ENCODE measurements at places on chromosomes 1 and 21. TPM values are rescaled to one million over a fixed set of nuclear protein-coding genes. Genes with fewer than 3 reads are reported as not detected.

BLACAT1 gene
- total RNA-seq, result 5.6 TPM

FCGR1A gene
- total RNA-seq, result not detected

GRCh38 chr1:3573500-3573899, 37.8 kb downstream of the MEGF6 start:
- H3K4me1 ChIP-seq, result no peaks in the 10 kb centered on the region
- no peak overlapping the region for H3K27ac ChIP-seq
- no peaks in the 10 kb centered on the region for H3K36me3 ChIP-seq
- no peaks in the 10 kb centered on the region for H3K27me3 ChIP-seq
- no peak for DNase-seq

PBXIP1 gene
- 29.6 TPM for total RNA-seq

CYYR1 gene
- 25.6 TPM for total RNA-seq

- no peak for DNase-seq
- H3K36me3 ChIP-seq, result no peaks in the 10 kb centered on the region
- peaks cover 13% of the 10 kb centered on the region for H3K27me3 ChIP-seq
- H3K4me3 ChIP-seq, result no peak overlapping the region
- no peak overlapping the region for H3K27ac ChIP-seq
Measured at GRCh38 chr1:230073371-230074035, 6.5 kb downstream of the GALNT2 start.

- H3K4me1 ChIP-seq, result peaks cover 26% of the 10 kb centered on the region
- H3K36me3 ChIP-seq, result no peaks in the 10 kb centered on the region
- no peak for DNase-seq
- no peaks in the 10 kb centered on the region for H3K27me3 ChIP-seq
Measured at GRCh38 chr1:167486090-167486824, 32.1 kb downstream of the CD247 start.

ASPM gene
- 65.4 TPM for total RNA-seq

DNA sequence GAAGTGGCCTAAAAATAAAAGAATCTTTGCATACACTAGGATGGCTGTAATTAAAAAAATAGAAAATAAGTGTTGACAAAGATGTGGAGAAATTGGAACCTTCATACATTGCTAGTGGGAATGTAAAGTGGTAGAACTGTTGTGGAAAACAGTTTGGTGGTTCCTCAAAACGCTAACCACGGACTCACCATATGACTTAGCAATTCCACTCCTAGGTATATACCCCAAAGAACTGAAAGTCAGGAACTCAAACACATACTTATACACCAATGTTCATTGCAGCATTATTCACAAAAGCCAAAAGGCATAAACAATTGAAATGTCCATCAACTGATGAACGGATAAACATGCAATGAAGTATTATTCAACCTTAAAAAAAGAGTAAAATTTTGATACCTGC, 10.8 kb upstream of the HMGCL start:
- no peaks in the 10 kb centered on the region for H3K4me1 ChIP-seq
- no peak overlapping the region for H3K4me3 ChIP-seq
- no peaks in the 10 kb centered on the region for H3K36me3 ChIP-seq
- peaks cover 10% of the 10 kb centered on the region for H3K27me3 ChIP-seq
- no peak for DNase-seq
- H3K27ac ChIP-seq, result no peak overlapping the region

GBP2 gene
- not detected for total RNA-seq

DNA sequence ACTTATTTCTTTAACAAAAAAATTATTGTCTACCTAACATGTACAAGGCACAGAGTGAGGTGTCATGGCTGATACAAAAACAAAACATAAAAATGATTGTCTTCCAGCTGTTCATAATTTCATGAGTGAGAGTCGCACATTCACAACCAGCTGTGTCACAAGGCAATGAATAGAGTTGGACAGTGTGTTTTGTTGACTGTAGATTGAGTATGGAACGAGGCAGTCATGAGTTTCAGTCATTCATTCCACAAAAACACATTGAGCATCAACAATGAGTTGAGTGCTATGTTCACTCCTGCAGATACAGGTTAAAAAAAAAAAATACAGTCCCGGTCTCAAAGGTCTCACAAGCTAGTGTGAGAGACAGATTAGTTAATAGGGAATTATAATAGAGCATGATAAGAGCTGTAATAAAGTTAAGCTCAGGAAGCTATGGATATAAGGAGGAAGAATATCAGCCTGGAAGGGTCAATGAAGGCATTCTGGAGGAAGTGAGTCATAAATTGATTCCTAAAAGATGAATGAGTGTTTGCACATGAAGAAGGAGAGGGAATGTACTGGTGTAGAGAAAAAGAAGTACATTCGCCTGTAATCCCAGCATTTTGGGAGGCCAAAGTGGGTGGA, 47.8 kb upstream of the ARHGAP29 start:
- H3K36me3 ChIP-seq, result no peaks in the 10 kb centered on the region
- H3K27me3 ChIP-seq, result no peaks in the 10 kb centered on the region
- no peak overlapping the region for H3K4me3 ChIP-seq
- no peak for DNase-seq
- no peak overlapping the region for H3K27ac ChIP-seq
- H3K4me1 ChIP-seq, result no peaks in the 10 kb centered on the region

DNA sequence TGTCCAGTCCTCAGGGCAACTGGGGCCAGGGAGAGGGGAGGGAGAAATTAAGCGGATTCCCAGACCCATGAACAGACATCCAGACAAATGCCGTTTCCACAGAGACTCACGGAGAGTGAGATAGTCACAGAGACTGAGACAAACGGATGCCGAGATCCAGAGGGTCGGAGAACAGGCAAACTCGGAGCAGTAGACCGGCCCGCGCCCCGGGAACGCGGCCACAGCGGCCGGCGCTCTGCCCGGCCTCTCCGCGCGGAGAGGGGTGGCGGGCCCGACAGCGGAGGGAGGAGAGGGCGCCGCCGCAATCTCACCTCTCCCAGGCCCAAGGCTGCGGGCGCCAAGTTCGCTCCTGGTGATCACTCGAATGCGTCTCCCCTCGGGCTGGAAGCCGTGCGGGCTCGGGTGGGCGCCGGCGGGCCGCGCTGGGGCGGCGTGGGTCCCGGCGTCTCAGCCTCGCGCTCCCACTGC, 831 bp upstream of the FOXD2 start:
- H3K36me3 ChIP-seq, result no peaks in the 10 kb centered on the region
- peaks cover 98% of the 10 kb centered on the region for H3K27me3 ChIP-seq
- H3K27ac ChIP-seq, result no peak overlapping the region
- peak overlapping the region; percentile 63 for H3K4me3 ChIP-seq
- DNase-seq, result peak; percentile 37
- H3K4me1 ChIP-seq, result peaks cover 32% of the 10 kb centered on the region

DNA sequence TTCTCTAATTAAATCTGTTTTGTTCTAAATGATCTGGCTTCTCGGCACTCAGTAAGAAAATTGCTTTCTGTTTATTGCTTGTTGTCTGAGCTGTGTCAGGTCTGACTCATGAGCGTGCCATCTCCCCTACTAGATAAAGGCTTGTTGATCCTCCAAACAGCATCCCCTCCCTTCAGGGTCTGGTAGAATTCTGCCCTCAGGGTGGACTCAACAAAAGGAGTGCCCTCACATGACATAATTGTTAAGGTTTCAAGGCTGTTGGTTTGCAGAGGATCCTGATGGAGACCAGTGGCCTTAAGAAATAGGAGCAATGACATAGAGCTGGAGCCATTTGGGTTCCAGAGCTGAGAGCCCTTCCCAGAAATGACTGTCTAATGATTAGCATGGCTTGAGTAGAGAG, 36.0 kb upstream of the ATP2B4 start:
- no peak for DNase-seq
- H3K36me3 ChIP-seq, result no peaks in the 10 kb centered on the region
- no peaks in the 10 kb centered on the region for H3K27me3 ChIP-seq
- peaks cover 5% of the 10 kb centered on the region for H3K4me1 ChIP-seq

DNA sequence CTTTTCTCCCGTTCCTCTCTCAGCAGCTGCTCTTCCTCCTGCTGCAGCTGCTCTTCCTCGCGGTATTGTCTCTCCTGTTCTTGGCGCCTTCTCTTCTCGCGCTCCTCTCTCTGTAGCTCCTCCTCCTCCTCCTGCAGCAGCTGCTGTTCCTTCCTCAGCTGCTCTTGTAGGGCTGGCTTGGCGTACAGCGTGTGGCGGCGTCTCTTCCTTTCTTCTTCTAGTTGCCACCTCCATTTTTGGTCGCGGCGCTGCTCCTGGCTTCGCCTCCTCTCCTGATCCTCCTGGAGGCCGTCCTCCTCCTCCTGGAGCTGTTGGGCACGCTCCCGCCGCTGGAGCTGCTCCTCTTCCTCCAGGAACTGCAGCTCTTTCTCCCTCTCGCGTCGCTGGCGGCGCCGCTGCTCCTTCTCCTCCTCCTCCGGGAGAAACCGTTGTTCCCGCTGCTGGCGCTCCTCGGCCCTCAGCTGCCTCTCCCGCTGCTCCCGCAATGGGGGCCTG, 4.8 kb downstream of the TCHH start:
- H3K4me1 ChIP-seq, result peaks cover 16% of the 10 kb centered on the region
- peak; percentile 64 for DNase-seq
- peaks cover 100% of the 10 kb centered on the region for H3K27me3 ChIP-seq

DNA sequence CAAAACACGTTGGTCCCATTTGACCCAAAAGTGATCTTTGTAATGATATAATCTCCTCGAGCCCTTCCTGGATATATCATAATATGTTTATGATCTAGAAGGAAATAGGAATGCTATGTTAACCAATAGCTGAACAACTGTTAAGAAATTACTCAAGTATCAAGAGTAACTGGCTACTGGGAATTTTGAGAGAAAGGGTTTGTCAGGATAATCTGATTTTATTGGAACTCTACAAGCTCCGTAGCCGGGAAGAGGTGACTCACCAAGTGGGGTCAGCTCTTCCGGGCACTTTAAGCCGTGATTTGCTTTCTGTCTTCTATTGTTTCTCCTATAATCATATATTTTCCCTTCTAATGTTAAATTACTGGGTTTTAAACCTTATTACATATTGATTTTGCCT, 250.5 kb upstream of the POGK start:
- H3K27ac ChIP-seq, result no peak overlapping the region
- no peaks in the 10 kb centered on the region for H3K27me3 ChIP-seq
- no peaks in the 10 kb centered on the region for H3K36me3 ChIP-seq
- H3K4me3 ChIP-seq, result no peak overlapping the region

DNA sequence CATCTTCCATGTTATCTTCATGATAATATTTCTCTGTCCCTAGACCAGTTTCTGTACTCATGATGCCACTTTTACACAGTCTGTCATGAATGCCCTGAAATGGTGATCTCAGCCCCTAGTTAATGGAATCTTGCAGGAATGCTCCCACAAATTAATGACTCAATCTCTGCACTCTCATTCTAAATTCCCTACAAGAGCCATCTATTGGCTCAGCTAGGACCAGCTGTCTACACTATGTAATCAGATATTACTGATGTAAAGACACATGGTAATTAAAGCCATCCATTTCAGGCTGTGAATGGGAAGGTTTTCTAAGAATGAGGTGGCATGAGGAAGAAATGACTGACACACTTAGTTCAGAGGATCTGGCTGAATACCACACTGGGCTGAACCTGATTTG, 199.1 kb upstream of the KCND3 start:
- no peaks in the 10 kb centered on the region for H3K4me1 ChIP-seq
- H3K27me3 ChIP-seq, result no peaks in the 10 kb centered on the region
- no peak for DNase-seq
- H3K27ac ChIP-seq, result no peak overlapping the region

DNA sequence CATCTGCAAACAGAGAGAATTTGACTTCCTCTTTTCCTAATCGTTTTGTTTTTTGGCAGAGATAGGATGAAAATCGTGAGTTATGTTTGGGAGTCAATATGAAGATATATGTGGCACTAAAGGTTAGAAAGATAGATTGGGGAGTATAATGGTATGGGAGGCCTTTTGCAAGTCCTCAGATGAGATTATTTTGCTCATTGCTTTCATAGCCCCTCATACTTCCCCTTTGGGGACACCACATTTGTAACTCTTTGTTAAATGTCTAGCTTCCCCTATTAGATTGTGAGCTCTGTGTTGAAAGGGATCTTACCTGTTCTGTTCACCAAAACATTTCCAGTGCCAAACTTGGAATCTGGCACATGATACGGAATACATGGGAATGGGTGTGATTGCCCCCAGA, 30.2 kb downstream of the RAVER2 start:
- no peak overlapping the region for H3K4me3 ChIP-seq
- 0 out of 2 replicates have a peak, but pooled peaks cover 5% of the 10 kb centered on the region for H3K36me3 ChIP-seq
- no peak overlapping the region for H3K27ac ChIP-seq
- DNase-seq, result no peak
- no peaks in the 10 kb centered on the region for H3K27me3 ChIP-seq
- no peaks in the 10 kb centered on the region for H3K4me1 ChIP-seq

AVPR1B gene
- total RNA-seq, result not detected

UCK2 gene
- 141 TPM for total RNA-seq

GRCh38 chr1:15756143-15757015, 2.2 kb upstream of the FBLIM1 start:
- H3K27ac ChIP-seq, result 0 out of 2 replicates have a peak overlapping the region, but pooled peaks have one; percentile 50
- H3K27me3 ChIP-seq, result no peaks in the 10 kb centered on the region
- H3K4me3 ChIP-seq, result peak overlapping the region; percentile 92
- H3K4me1 ChIP-seq, result peaks cover 38% of the 10 kb centered on the region

- H3K27me3 ChIP-seq, result no peaks in the 10 kb centered on the region
- no peak for DNase-seq
- no peaks in the 10 kb centered on the region for H3K36me3 ChIP-seq
- no peaks in the 10 kb centered on the region for H3K4me1 ChIP-seq
- H3K27ac ChIP-seq, result no peak overlapping the region
Measured at GRCh38 chr1:223887747-223888418, 42.1 kb upstream of the TP53BP2 start.

APCS gene
- not detected for total RNA-seq

DNA sequence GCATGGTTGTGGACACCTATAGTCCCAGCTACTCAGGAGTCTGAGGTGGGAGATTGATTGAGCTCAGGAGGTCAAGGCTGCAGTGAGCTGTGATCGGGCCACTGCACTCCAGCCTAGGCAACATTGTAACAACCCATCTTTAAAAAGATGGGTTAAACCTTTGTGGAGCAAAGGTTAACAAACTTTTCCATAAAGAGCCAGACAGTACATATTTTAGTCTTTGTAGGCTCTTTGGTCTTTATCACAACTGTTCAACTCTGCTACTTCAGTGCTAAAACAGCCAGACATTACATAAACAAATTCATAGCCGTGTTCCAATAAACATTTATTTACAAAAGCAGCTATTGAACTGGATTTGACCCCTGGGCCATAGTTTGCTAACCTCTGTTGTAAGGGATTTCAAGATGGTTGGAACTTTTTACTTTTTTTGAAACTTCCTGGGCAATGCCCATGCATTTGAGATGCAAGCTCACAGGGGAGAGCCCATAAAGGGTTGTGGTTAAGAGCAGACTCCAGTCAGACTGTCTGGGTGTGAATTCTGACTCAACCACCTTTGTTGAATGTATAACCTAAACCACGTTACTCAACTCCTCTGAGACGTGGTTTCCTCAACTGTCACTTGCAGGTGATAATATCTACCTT, 10.8 kb downstream of the INAVA start:
- no peaks in the 10 kb centered on the region for H3K27me3 ChIP-seq
- no peak overlapping the region for H3K27ac ChIP-seq
- peaks cover 19% of the 10 kb centered on the region for H3K36me3 ChIP-seq
- no peaks in the 10 kb centered on the region for H3K4me1 ChIP-seq

- H3K27me3 ChIP-seq, result no peaks in the 10 kb centered on the region
- no peak overlapping the region for H3K4me3 ChIP-seq
- H3K4me1 ChIP-seq, result no peaks in the 10 kb centered on the region
- DNase-seq, result no peak
Measured at GRCh38 chr1:200588698-200589097, 31.9 kb downstream of the KIF14 start.

- no peak overlapping the region for H3K4me3 ChIP-seq
- no peaks in the 10 kb centered on the region for H3K27me3 ChIP-seq
- H3K27ac ChIP-seq, result no peak overlapping the region
- H3K36me3 ChIP-seq, result peaks cover 40% of the 10 kb centered on the region
Measured at GRCh38 chr1:212777151-212777550, 14.4 kb downstream of the NSL1 start.
